SW 1271 (cell line): ENCODE measurements at places on chromosomes 3 and 15.

- DNase-seq: no peak
Observed at GRCh38 chr3:197297002-197297401, 1.4 kb downstream of the DLG1 start.

- DNase-seq: no peak
Observed at GRCh38 chr15:37995461-37996347, 61.3 kb downstream of the TMCO5A start.

- DNase-seq: no peak
Observed at GRCh38 chr3:18233987-18234716, 191.0 kb downstream of the SATB1 start.

DNA sequence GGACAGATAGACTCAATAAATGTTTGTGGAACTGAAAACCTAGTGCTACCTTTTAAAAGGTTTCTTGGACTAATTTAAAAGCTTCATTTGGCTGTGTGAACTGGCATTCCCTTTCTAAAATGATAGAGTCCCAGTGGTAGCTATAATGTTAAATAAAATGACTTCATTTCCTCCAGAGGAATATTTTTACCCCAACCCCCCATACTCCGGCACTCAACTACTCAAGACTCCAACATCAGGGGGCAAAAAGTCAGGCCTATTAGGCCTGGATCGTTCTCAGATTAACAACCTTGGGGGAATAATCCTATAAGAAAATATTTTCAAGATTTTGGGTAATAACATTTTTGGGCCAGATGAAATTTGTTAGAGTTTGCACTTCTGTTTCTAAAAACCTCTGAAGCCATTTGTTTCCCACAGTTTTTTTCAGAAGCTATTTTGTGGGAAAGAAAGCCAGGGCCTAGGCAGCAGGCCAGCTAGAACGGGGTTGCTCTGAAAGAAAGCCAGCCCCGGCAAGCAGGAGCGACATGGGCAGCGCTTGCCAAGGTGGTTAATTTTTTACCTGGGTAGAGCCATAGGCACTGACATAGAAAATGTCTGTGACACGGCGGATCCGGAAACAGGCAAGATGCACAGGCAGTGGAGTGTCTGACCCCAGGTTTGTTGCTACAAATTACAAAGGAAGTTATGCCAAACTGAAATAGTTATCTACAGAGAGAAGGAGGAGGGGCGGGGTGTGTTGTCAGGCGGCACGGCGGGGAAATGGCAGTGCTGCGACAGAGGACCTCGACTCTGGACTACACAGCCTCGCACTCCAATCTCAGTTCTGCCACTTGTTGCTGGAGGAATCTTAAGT, 84.6 kb downstream of the MAGI1 start:
- DNase-seq: no peak

DNA sequence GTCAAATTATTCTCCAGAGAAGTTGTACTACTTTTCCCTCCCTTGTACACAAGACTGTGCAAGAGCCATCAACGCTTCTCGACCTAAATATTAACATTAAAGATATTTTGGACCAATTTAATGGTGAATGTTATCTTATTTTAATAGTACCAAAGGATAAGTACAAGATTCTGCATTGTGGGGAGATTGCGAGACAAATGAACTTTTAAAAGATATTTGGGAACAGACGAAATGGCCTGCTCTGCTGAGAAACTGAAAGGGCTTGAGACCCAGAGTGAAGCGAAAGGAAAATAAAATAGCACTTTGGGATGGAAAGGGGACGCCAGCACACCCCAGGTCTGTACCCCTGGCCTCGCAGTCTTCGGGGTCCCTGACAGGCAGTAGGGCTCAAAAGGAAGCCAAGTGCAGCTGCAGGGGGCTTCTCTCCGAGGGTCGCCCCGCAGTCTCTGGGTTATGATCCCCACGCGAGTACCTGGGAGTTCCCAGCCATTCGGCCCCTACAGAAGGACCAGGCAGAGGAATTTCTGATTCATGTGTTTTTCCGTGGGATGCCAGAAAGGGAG, 97.6 kb upstream of the VGLL3 start:
- no peak for DNase-seq

GRCh38 chr3:12356175-12356574, 67.3 kb downstream of the PPARG start:
- DNase-seq: no peak

GRCh38 chr3:170507063-170507462, 78.8 kb downstream of the SLC7A14 start:
- no peak for DNase-seq

DNA sequence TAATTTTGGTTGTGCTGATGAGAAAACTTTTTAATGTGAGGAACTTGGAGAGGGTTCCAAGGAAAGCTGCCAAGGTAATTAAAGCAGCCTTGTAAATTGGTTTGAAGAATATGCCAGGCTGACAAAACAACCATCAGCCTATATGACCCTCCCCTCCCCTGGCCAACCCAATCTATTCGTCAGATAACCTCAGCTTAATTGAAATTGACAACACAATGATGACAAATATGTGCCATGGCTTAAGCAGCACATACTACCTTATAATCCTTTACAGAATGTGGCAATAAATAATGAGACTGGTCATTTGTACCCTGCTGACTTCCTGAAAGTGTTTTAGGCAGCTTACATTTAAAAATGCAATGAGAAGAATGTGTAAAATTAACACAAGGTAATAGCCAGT, 118.2 kb downstream of the EFHB start:
- no peak for DNase-seq

- DNase-seq: no peak
Observed at GRCh38 chr3:115832265-115832664, 209.0 kb downstream of the GAP43 start.

GRCh38 chr3:138213398-138214085, 26.4 kb downstream of the ARMC8 start:
- no peak for DNase-seq

DNA sequence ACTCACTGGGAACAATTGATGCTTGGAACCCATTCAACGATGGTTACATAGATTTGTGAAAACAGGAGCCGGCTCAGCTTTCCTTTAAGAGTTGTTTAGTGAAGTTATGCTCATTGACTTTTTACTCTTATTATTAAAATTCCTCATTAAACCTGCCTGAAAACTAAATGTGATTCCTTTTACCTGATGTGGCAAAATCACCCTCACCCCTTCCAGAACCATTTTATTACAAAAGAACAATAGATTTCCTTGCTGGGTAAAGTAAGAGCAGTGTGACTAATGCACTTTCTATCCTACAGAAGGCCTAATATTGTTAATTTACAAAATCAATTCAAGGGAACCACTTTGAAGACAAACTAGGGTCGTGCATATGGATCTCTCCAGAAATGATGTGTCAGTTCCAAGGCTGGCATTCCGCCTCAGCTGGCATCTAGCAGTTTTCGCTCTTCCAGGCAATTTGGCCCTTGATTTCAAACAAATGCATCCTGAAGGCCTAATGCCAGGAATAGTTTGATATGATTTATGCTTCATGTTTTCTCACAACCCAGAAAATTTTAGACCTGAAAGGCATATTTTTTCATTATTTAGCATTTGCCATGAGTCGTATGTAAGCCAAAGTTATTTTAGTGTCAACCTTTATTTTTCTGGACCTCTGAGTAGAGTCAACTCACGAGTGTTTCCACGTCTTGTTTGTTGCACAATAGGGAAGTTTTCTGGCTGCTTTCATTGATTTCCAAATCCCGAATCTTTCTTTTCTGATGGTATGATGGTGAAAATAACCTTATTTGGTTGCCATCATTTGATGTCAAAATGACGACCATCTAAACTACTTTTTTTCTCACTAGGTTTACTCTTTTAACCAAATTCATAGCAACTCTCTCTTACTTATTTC, 447.8 kb downstream of the MECOM start:
- DNase-seq: no peak

GRCh38 chr15:70486451-70487386, 276.6 kb downstream of the UACA start:
- no peak for DNase-seq

DNA sequence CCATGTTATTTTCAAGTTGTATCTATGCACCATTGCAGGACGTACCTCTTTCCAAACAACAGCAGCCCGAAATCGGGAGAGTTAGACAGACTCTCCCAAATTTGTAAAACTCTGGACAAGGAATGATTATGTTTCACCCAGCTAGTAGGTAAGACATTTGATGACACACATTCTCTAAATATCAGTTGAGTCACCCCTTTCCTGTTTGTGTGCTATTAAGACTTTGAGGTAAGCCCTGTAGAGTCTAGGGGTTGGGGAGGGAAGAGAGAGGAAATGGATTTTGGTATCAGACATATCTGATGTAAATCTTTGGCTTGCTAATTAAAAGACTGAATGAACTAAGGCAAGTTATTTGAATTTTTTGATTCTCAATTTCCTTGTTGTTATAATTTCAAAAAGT, 999.0 kb downstream of the TUSC7 start:
- DNase-seq: no peak

- DNase-seq: no peak
Observed at GRCh38 chr3:174325171-174325570, 534.0 kb upstream of the NAALADL2 start.

DNA sequence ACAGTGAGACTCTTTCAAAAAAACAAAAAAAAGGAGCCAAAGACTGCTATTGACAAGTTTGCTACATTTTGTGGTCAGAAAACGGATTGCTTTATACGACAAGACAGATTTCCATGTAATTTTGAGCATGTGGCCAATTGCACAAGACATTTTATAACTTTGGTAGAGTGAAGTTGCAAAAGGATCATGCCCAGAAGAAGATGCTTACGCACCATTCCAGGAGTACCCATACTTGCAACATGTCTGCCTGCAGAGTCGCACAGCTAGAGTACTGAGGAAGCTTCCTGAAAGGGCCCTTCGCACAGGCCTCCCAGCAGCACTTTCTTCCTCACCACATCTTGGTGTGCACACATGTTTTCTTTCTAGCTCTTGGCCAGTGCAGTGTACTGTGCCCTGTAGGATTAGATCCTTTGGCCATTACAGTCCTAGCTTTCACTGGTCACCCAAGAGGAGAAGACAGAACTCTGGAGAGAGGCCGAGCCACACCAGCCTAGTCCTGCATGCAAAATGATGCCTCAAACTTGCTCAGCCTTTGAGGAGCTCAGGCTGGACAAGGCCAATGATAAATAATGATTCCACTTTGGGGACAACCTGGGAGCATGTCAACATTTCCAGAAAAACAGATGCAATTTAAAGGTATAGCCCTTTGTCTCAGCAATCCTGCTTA, 11.7 kb downstream of the CHDH start:
- DNase-seq: no peak

- no peak for DNase-seq
Observed at GRCh38 chr3:191256405-191256804, 57.4 kb downstream of the OSTN start.

DNA sequence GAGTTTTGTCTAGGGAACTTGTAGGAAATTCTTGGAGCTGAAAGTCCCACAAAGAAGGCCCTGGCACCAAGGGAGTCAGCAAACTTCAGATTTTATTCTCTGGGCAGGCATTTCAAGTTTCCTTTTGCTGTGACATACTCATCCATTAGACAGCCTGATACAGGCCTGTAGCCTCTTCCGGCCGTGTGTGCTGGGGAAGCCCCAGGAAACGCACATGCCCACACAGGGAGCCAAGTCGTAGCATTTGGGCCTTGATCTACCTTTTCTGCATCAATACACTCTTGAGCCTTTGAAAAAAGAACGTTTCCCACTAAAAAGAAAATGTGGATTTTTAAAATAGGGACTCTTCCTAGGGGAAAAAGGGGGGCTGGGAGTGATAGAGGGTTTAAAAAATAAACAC, 15.0 kb downstream of the TIGIT start:
- DNase-seq: no peak

DNA sequence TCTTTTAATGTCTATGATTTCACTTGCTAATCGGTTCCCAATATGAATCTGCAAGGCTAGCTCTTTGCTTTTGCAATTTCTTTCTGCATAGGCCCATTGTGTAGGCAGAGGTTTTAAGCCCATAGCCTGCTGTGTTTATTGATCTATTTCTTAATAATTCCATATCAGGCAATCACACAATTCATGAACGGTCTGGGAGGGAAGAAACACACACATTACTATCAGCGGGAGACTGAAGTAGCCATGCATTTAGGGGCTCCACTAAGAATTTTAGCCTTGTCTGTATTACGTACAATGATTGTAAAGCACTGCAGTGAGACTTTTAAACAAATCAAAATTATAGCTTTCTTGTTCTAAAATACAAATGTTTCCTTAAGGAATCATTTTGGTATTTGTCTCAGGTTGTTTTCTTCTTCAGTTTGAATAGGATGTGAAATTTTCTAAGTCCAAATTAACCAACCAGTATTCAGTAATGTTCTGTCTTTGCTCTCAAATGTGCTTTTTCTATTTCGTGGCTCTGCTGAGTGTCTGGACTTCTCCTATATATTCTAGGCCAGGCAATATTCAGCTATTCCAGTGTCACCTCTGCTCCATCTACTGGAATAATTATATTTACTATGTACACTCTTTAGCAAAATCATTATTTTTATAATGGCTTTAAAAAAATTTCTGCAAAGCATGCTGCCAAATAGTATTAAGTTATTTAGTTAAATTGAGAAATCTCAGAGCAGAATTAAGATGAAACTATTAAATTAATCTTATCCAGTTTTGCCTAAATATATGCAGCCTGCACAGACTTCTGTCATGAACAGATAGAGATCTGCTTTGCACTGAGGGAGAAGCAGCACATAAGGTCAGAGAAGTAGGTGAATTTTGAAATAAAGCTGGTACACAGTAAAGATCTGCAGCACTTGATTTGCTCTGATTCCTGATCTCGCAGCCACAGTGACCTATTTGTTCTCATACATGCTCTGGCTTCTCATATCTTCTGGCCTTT, 103.0 kb upstream of the NAALADL2 start:
- no peak for DNase-seq

- DNase-seq: no peak
Observed at GRCh38 chr15:78750566-78750965, 60.7 kb downstream of the ADAMTS7 start.

- DNase-seq: no peak
Observed at GRCh38 chr15:25177955-25178801, 223.4 kb downstream of the SNRPN start.

DNA sequence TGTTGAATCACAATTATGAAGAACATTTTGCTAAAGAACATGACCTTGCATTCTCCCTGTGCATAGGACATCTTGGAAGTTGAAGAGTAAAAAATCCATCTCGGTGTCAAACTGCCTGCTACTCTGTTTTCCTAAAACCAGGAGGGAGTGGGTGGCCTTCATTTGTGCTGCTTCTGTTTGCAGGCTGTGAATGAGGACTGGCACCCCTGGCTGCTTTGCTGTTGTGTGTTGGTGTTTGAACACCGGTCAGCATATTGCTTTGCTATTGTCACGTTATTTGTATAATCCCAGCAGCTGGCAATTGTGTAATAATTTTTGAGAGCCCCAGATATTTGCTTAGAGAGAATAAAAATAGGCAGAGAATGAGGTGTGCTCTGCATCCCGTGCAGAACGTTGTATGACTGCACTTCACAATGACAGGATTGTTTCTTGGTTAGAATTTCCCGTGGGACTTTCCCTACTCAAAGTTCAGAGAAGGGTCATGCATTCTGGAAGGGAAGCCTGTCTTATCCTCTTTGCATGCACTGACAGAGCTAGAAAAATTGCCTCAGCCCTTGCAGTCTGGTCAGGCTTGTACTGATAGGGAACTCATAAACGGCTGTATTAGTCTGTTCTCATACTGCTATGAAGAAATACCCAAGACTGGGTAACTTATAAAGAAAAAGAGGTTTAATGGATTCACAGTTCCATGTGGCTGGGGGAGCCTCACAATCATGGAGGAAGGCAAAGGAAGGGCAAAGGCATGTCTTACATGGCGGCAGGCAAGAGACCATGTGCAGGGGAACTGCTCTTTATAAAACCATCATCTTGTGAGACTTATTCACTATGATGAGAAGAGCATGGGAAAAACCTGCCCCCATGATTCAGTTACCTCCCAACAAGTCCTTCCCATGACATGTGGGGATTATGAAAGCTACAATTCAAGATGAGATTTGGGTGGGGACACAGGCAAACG, 16.3 kb downstream of the SV2B start:
- no peak for DNase-seq
